T-helper 2 cell (primary cell): ENCODE measurements at places on chromosomes 11 and 22.

DNA sequence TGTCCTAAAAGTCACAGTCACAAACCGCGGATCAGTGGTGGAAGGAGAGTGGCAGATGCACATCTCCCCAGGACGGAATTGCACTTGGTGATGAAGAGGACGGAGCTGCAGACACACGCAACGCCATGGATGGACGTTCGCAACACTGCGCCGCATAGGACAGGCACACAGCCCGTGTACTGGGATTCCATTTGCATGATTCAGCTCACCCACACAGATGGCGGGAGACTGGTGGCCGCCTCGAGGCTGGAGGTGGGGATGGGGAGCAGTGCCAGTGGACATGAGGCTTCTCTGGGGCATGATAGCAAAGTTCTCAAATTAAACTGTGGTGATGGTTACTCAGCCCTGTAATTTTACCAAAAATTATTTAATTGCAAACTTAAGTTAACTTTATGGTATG, 37.4 kb downstream of the DUSP8 start:
- DNase-seq = no peak

- peak; percentile 63 for DNase-seq
These were observed 23.9 kb downstream of the MYO7A start for GRCh38 chr11:77151804-77152509.

- no peak for DNase-seq
These were observed 138.5 kb upstream of the NCAM1 start for GRCh38 chr11:112822478-112823274.

- DNase-seq = no peak
These were observed 90.5 kb upstream of the ARHGAP32 start for GRCh38 chr11:129282634-129283033.

DNA sequence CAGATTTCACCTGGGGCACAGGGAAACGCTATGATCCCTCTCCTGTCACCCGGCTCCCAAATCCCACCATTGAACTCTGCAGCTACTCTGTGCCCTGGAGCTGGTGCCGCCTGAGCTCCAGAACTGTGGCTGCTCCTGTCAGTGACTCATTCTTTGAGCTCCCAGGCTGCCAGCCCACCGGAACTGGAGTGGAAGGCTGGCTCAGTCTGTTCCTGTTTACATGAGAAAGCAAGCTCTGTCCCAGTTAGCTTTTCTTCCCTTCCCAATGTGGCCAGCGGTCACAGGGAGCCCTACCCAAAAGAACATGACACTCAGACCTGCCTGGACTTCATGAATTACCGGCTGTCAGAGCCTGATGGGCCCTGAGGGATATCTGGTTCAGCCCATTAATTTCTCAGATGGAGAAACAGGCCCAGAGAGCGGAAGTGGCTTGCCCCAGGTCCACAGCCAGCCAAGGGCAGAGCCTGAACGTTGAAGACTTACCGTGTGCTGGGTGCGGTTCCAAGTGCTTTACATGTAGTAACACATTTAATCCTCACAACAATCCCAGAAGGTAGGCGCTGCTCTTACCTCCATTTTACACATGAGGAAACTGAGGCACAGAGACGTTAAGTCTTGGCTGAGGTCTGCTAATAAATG, 23.8 kb upstream of the IGSF22 start:
- DNase-seq = no peak

DNA sequence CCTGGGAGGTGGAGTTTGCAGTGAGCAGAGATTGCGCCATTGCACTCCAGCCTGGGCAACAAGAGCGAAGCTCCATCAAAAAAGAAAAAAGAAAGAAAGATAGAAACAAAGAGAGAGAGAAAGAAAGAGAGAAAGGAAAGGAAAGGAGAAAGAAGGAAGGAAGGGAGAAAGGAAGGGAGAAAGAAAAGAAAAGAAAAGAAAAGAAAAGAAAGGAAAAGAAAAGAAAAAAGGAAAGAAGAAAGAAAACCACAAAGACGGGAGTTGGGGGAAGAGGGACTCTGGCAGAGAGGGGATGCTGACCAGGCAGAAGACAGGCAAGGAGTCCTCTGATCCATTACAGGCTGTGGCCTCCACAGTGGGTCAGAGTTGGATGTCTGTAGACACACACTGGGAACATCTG, 18.8 kb upstream of the SLCO2B1 start:
- DNase-seq = no peak

DNA sequence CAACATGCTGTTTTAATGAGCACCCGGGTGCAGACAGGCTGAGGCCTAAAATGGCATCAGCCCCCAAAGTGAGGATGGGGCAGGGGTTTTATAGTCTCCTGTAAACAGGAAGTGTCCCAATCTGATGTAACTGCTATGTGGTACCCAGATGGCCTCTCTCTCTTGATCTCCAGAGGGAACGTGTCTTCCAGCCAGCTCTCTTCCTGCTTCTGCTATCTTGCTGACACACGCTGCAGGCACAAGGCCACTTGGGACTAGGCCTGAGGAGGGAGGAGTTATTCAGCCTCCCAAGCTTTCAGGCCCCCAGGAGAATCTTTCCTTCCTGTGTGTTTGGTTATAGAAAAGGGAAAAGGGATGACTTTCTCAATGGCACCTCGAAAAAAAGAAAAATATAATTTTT, 11.4 kb upstream of the VSTM5 start:
- DNase-seq = no peak

DNA sequence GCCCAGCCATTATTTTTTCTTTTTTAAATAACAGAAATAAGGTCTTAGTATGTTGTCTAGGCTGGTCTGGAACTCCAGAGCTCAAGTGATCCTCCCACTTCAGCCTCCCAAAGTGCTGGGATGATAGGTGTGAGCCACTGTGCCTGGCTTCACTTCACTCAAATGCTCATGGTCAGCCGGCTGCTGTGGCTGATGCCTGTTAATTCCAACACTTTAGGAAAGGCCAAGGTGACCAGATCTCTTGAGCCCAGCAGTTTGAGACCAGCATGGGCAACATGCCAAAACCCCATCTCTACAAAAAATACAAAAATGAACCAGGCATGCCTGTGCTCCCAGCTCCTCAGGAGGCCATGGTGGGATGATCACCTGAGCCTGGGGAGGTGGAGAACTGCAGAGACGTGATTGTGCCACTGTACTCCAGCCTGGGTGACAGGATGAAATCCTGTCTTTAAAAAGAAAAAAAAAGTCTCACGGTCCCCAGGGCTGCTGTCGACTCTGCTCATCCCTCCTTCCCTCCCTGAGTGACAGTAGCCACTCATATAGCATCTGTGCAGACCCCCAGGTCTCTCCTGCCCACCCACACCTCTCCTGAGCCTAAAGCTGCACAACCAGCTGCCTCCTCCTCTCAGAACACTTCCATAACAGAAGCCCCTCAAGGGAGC, 3.6 kb downstream of the YDJC start:
- DNase-seq = no peak

- no peak for DNase-seq
These were observed 8.9 kb upstream of the FXYD2 start for GRCh38 chr11:117833401-117833891.

GRCh38 chr11:125274309-125274708, 109.8 kb downstream of the PKNOX2 start:
- DNase-seq = no peak

DNA sequence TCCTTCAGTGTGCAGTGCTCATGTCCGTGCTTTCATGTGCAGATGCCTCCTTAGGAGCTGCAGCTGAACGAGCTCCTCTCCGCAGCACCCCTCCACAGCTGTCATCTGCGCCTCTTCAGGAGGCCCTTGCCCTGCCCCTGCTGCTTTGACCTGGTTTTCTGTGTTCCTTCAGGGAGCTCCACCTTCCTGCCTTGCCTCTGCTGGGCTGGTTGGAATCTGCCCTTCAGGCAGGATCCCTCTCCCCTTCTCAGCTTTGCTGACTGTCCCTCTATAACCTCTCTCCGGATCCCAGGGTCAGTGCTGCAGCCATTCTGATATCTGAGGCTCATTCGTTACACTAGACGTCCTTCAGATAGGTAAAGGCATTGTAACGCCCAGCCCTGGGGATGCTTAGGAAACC, 67.9 kb downstream of the SCN3B start:
- DNase-seq = no peak

DNA sequence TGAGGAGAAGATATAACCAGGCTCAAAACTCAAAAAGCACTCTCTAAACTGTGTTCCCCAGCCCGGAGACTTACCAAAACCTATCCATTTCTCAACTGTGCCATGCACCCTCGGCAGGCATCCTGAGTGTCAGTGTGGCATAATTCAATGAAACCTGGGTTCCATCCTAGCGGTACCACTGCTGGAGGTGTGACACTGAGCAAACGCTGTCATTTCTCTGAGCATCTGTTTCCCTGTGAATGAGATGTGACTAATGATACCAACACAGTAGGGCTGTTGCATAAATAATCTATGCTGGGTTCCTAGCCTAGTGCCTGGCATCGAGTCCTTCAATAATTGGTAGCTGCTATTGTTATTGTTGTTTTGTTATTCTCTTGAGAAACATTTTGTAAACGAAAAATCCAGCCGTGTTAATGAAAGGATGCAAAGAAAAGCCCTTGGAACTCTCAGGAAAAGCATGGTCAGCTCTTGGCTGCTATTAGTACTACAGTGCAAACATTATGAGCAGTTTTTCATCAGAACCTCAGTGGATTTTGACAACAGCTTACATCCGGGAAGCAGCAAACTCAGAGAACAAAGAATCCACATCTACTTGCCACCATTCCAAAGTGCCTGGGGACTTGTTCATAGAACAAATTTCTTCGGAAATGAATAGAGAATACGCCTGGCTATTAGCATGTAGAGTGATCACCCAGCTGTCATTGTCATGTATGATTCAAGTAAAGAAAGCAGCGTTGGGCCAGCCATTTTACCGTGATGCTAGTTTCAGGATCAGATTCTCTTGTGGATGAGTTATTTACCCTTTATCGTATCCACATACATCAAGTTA, 53.7 kb downstream of the TECTA start:
- no peak for DNase-seq

DNA sequence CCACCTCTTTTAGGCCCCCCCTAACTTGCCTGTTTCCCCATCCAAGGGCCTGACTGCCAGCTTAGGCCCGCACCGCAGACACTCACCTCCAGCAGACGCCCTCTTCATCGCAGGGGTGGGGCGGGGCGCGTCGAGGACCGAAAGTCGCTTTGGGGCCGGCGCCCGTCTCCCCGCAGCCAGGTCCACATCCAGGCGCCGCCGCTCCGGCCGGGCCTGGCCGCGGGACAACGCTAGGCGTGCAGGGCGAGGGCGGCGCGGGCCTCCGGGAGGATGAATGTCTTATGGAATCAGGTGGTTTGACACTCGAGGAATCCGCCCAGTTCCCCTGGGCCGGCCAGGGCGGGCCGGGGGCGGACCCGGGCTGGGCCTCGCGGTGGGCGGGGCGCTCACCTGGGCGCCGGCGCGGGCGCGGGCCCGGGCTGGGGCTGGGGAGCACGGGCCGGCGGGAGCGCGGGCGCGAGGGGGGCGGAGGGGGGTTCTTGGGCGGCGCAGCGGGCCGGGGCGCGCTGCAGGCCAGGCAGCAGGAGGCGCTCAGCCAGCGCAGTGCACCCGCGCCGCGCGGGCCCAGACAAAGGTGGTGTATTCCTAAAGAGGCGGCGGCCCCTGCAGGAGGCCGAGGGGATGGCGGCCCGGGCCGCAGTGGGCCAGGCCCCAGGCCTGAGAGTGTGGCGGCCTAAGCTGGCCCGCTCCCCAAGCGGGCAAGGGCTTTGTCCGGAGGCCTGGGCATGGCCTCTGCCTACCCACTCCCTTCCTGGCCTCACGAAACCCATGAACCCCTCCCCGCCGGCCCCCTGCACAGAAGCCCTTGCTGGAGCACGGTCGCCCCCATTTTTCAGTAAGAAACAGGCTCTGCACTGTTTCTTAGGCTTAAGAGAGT, 177.6 kb downstream of the IGLL1 start:
- peak; percentile 28 for DNase-seq

DNA sequence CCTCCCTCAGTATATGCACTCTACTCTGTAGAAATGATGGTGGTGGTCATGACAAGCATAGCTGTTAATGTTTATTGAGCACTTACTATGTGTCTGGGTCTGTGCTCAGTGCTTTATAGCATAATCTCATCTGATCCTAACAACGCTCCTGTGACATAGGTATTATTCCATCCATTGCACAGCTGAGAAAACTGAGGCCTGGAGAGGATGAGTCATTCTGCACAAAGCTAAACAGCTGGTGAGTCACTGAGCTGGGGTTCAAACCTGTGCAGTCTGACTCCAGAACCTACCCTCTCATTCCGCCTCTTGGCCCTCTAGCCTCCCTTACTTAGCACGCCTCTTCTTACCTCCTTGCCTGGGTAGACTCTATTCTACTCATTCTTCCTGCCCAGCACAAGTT, 41.7 kb downstream of the PRDM11 start:
- no peak for DNase-seq

DNA sequence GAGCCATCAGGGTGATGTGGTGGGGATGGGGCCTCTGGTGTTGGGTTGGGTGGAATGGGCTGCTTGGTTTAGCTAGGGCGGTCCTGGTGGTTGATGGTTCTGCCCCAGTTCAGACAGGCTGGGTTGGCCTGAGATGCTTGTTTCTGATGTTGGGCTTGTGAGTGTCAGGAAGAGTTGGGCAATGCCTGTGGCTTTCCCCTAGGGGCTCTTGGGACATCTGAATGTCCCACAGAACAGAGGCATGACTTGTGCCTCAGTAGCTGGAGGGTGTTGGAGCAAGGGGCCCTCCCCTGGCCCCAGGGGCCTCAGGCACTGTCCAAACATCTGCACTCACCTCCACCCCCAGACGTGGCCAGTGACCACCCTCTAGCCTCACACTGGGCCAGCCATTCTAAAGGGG, 14.0 kb upstream of the CTSD start:
- no peak for DNase-seq

DNA sequence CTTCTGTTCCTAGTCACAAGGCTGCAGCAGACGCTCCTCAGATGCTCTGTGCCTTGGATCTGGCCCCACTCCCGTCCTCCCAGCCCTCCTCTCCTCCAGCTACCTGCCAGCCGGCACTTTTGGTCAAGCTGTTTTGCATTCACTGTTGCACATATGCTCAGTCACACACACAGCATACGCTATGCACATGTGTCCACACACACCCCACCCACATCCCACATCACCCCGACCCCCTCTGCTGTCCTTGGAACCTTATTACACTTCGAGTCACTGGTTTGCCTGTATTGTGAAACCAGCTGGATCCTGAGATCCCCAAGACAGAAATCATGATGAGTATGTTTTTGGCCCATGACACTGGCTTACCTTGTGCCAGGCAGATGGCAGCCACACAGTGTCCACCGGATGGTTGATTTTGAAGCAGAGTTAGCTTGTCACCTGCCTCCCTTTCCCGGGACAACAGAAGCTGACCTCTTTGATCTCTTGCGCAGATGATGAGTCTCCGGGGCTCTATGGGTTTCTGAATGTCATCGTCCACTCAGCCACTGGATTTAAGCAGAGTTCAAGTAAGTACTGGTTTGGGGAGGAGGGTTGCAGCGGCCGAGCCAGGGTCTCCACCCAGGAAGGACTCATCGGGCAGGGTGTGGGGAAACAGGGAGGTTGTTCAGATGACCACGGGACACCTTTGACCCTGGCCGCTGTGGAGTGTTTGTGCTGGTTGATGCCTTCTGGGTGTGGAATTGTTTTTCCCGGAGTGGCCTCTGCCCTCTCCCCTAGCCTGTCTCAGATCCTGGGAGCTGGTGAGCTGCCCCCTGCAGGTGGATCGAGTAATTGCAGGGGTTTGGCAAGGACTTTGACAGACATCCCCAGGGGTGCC, 109.8 kb downstream of the BCR start:
- peak; percentile 17 for DNase-seq
